Renal cortex interstitium (tissue), 15 donors: ENCODE measurements at places on chromosomes 3 and 15.

DNA sequence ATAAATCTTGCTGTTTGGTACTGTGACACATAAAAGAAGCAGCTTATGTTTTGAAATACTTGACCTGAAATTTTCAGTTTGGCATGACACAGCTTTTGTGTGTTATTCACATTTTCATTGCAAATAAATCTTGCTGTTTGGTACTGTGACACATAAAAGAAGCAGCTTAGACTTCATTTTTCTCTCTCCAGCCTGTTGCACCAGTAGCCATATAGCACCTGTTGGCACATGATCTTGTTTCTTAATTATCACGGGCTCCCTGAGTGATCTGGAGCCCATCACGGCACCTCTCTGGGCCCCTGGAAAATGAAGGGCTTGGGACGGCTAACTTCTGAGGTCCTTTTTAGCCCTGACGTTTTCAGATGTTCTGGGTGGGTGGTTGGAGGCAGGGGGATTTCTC is 77.4 kb upstream of the SLCO3A1 start:
- no peak for DNase-seq

- no peak for DNase-seq
Observed at GRCh38 chr15:94451466-94451865, 220.1 kb downstream of the MCTP2 start.

GRCh38 chr3:130907500-130907899 is 13.6 kb downstream of the ATP2C1 start:
- DNase-seq: no peak

- no peak for DNase-seq
Observed at GRCh38 chr3:81549831-81550230, 211.6 kb downstream of the GBE1 start.

GRCh38 chr3:21533002-21533401 is 218.0 kb downstream of the ZNF385D start:
- no peak for DNase-seq

GRCh38 chr3:111143-112069 is 85.2 kb upstream of the CHL1 start:
- no peak for DNase-seq

DNA sequence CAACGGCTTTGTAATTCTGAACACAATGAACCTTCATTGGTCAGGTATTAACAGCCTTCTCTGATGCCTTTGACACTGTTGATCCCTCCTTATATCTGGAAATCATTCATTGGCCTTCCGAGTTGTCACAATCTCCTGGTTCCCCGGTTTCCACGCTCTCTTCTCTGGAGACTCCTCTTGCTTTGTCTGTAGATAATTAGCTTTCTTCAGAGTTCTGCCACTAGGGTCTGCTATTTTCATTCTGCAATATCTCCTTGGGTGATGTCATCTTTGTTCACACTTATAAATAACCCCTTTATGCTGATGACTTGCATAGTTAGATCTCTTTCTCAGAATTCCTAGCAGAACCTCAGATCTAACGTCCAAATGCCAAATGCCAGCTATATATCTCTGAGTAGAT is 583.8 kb upstream of the ZNF717 start:
- no peak for DNase-seq

GRCh38 chr3:150409512-150410310 is 1.6 kb downstream of the TSC22D2 start:
- DNase-seq: no peak

- DNase-seq: no peak
Observed at GRCh38 chr15:89870006-89870405, 23.8 kb downstream of the AP3S2 start.
